Muscle of leg (tissue), 16 donors: ENCODE measurements at places on chromosomes 4 and X. TPM values are rescaled to one million over a fixed set of nuclear protein-coding genes. Genes with fewer than 3 reads are reported as not detected.

DNA sequence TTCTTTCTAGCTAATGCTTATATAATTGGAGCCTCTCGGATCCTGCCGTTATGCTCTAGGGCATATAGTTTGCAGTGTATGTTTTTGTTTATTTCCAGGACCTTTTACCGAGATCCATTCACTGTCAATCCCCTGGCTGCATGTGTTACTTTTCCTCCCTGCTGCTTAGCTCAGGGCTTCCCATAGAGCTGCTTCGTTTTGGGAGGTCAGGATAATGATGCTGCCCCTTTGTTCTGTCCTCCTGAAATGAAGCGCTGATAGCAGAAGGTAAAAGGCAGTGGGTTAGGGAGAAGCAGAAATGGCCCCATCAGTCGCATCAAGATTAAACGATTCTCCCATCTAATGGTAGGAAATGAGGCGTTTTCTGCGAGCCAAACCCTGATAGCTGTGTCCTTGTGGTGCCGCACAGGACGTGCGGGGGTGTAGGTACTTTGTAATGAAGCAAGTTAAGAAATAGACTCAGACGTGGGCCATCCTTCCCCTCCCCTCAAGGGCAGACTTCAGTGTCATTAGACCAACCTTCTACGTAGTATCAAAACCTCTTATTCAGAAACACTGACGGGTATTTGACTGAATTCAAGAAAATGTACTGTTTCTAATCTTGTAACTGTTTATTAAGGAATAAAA is 37.3 kb downstream of the AFF2 start:
- no peaks in the 10 kb centered on the region for H3K36me3 ChIP-seq
- DNase-seq: no peak
- H3K4me1 ChIP-seq: no peaks in the 10 kb centered on the region

DNA sequence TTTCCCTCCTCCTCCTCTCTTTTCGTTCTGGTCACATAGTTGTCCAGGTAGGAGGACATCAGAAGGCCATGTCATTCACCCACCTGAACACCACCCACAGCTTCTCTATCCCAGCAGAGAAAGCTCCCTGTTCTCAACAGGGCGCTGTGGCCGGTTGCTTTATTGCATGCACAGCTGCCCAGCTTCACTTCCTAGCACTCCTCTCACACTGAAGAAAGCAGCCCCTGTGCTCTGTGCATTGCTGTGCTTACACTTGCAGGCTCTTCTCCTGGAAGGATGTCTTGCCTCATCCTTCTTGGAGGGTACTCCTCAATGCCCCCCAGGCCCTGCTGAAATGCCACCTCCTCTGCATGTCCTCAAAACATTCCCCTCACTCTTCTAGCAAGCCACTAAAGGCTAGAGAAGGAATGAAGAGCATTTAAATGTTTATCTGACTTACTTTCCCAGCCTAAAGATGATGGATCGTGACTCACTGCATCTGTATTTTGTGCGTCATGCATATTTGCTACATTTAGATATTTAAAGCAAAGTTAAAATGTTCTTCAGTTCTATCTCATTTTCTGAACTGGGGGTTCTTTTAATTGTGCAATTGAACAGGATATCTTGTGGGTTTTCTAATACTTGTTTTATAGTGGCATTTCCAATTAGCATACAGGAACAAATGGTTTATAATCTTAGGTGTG is 186.4 kb upstream of the PUDP start:
- peaks cover 6% of the 10 kb centered on the region for H3K36me3 ChIP-seq
- H3K4me3 ChIP-seq: no peak overlapping the region
- H3K27ac ChIP-seq: no peak overlapping the region
- no peak for DNase-seq
- H3K4me1 ChIP-seq: no peaks in the 10 kb centered on the region

Gene LUZP4
- not detected for total RNA-seq

DNA sequence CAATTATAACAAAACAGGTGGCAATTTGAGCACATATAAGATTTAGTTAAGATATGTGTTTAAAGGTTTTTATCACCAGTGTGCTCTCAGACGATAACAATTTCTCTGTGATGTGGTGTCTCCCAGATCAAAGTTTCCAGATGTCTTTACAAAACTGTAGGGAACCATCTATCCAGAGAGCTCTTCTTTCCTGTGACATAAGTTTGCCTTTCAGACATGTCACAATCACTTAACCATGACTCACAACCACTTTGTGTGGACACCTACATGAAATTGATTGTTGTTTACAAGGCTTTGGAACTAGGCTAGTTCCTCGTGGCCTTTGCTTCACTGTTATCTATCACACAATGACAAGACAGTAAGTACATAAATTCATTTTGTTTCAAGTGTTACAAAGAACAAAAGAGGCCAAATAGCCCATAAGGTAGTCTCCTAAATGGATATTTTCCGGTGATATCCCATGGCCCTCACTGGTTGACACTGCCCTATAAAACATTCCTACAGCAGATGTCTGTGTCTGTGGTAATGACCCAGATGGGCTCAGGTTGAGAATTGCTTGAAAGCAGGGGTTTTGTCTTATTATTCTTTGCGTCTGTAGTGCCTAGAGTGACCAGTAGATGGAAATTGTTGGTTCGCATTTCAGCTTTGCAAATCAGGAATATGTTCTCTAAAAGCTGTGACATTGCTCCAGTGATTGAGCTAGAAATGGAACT is 297.8 kb upstream of the FAM241A start:
- H3K4me3 ChIP-seq: no peak overlapping the region
- peak; percentile 4 for DNase-seq
- no peaks in the 10 kb centered on the region for H3K4me1 ChIP-seq
- H3K27ac ChIP-seq: no peak overlapping the region
- H3K36me3 ChIP-seq: no peaks in the 10 kb centered on the region

Gene SGMS2
- 14.8 TPM for total RNA-seq

GRCh38 chrX:153410888-153411254 is 401 bp upstream of the ZFP92 start:
- H3K4me1 ChIP-seq: peaks cover 18% of the 10 kb centered on the region

DNA sequence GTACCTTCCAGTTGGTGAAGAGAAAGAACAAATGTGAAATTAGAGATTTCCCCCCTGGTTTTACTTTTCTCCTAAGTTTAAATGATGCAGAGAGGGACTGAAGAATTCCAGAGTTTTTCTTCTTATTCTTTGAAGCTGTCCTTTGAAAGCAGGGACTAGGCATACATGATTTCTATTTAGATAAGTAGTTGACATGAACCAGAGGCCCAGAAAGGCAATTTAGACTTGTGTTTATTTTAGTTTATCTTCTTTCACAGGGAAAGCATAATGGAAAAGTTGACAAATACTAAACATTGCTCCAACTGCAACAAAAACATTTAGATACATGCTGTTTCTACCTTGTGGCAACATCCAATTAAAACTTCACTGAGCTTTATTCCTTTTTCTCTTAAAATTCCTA is 32.0 kb downstream of the PTPN13 start:
- no peaks in the 10 kb centered on the region for H3K4me1 ChIP-seq
- H3K27ac ChIP-seq: no peak overlapping the region
- no peaks in the 10 kb centered on the region for H3K27me3 ChIP-seq
- no peak overlapping the region for H3K4me3 ChIP-seq
- DNase-seq: no peak

Gene ADAM29
- total RNA-seq: not detected

DNA sequence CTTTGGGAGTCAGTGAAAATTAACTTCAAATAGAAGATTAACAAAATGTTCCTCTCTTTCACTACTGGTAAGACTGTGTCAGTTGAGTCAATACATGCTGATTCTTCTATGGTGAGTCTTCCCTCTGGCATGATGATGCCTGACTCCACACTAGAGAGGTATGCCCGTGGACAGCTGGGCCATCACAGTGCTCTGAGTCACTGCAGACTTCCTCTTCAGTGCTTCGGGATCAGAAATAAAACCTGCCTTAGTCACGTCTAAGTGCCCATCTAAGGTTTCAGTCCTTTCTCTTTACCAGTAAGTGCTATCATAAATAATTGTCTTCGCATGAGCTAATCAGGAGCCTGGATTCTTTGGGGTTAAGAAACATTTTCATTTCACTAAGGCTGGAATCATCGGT is 1.6 kb upstream of the ASB5 start:
- H3K27me3 ChIP-seq: no peaks in the 10 kb centered on the region
- H3K4me3 ChIP-seq: no peak overlapping the region
- no peaks in the 10 kb centered on the region for H3K4me1 ChIP-seq
- peak overlapping the region; percentile 76 for H3K27ac ChIP-seq

DNA sequence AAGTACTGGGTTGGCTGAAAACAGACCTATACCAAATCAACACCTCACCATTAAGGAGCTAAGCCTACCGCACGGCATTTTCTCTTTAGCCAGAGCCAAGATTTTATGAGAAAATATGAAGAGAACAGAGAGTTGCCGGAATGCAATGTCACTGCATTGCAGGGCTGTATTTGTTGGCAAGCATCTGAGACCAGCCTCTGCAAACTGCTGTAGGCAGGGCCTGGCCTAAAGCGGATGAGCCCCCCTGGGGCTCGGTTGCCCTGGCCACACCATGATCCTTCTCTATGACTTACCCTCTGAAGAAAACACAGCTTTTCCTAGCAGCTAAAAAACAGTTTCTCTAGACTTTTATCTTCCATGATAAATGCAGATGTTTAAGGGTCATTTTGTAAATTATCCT is 120.5 kb upstream of the SORBS2 start:
- H3K27ac ChIP-seq: peak overlapping the region; percentile 6
- H3K4me3 ChIP-seq: no peak overlapping the region
- no peaks in the 10 kb centered on the region for H3K36me3 ChIP-seq

DNA sequence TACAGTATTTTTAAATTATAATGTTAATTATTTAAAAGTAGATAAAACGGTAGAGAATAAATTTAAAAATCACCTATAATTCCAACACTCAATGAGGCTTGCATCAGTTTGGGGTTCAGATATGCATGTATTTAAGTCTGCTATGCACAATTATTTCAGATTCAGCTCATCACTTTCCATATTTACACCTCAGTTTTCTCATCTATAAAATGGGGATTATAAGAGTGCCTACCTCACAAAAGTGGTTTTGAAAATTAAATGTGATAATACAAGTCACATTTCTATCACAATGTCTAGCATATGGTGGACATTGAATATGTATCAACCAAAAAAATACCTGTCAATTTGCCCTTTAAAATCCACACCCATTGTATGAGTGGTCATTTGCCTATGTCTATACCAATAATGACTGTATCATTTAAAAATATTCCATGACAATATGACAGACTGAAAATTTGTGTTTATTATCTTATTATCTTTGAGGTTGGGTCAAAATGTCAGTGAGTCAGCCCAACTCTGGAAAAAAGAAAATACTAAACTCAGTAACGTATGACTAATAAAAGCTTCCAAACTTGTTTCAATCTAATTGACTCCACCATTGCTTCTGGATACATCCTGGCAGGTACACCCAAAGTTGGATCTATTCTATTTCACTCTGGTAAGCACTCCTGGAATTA is 20.8 kb downstream of the OR13H1 start:
- no peak overlapping the region for H3K27ac ChIP-seq
- H3K4me1 ChIP-seq: no peaks in the 10 kb centered on the region
- no peaks in the 10 kb centered on the region for H3K27me3 ChIP-seq
- DNase-seq: no peak
- no peaks in the 10 kb centered on the region for H3K36me3 ChIP-seq

Gene CT45A10
- total RNA-seq: not detected

- DNase-seq: peak; percentile 86
- H3K4me3 ChIP-seq: no peak overlapping the region
- H3K27ac ChIP-seq: no peak overlapping the region
Measured at GRCh38 chrX:17689971-17690409, 47.3 kb upstream of the SCML1 start.

Gene ADH6
- not detected for total RNA-seq

Gene ITGB1BP2
- 140 TPM for total RNA-seq

GRCh38 chr4:2241003-2241402 is 918 bp downstream of the HAUS3 start:
- no peak overlapping the region for H3K27ac ChIP-seq
- H3K27me3 ChIP-seq: no peaks in the 10 kb centered on the region
- peaks cover 2% of the 10 kb centered on the region for H3K36me3 ChIP-seq
- no peak for DNase-seq
- peaks cover 21% of the 10 kb centered on the region for H3K4me1 ChIP-seq

GRCh38 chr4:1130316-1131186 is 17.2 kb upstream of the RNF212 start:
- no peak overlapping the region for H3K27ac ChIP-seq
- H3K4me3 ChIP-seq: no peak overlapping the region

DNA sequence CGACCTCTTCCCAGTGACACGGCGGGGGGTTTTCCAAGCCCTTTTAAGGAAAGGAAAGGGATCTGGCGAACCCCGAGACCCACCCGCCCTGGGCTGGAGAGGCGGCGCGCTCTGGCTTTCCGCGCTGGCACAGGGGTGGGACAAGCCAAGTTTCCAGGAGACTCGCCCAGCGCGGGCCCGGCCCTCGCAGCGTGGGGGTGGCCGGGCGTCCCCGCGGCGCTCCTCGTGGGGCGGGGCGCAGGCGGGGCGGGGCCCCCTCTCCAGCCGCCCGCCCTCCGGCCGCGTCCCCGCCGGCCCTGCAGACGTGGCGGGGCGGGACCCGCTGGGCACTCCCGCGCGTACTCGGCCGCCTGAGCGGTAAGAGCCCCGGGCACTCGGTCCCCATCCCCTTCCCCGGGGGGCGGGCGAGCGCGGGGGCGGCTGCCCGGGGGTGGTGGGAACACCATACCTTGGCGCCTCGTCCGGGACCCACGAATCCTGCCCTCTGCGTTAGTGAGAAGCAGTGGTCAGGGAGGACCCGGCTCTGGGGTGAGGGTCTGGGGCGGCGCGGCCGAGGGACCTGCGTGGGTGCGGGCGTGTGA is at the start of gene FAM114A1:
Gene FAM114A1, plus strand, starts transcription at position 329 of the 581 bp plus-strand sequence. CDS start 10,273 bp downstream, outside the sequence.
- H3K36me3 ChIP-seq: peaks cover 16% of the 10 kb centered on the region
- H3K27me3 ChIP-seq: no peaks in the 10 kb centered on the region
- peak within 1 kb of the TSS; percentile 99 for H3K27ac ChIP-seq
- DNase-seq: peak; percentile 94

GRCh38 chr4:168981460-168981859 is 28.6 kb downstream of the CBR4 start:
- no peak for DNase-seq
- H3K27me3 ChIP-seq: no peaks in the 10 kb centered on the region
- no peak overlapping the region for H3K4me3 ChIP-seq
- no peaks in the 10 kb centered on the region for H3K4me1 ChIP-seq

GRCh38 chr4:85409251-85409650 is 65.7 kb upstream of the ARHGAP24 start:
- H3K27ac ChIP-seq: no peak overlapping the region
- no peaks in the 10 kb centered on the region for H3K27me3 ChIP-seq
- no peaks in the 10 kb centered on the region for H3K4me1 ChIP-seq
- no peak for DNase-seq
- H3K4me3 ChIP-seq: no peak overlapping the region
- H3K36me3 ChIP-seq: no peaks in the 10 kb centered on the region
